ENCODE measurements at places on chromosomes 4 and X.

DNA sequence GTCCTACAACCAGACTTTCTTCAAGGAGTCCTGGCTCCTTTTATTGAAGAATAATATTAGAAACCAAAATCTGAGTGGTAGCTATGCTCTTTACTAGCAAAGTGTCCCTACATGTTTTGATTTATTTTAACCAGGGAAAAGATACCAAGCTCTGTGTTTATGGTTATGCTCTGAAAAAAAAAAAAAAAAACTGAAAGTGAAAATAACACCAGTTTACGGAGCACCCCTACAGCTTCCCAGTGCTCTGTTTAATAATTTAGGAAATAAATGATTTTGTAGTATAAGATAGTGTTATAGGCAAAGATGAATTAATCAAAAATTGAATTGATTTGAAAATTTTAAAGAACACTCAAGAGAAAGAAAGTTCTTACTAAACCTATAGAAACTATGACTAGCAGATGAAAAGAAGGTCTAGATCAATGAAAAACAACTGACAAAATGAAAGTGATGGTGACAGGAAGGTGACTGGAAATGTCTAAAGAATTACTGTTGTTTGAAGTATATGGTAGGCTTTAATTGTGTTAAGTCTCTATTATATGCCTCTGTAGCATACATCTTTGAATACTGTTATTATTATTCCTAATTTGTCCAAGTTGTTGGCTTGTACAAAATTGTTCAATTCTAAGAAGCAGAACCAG, 1698.4 kb upstream of the PCDH10 start:
- DNase-seq, result no peak

DNA sequence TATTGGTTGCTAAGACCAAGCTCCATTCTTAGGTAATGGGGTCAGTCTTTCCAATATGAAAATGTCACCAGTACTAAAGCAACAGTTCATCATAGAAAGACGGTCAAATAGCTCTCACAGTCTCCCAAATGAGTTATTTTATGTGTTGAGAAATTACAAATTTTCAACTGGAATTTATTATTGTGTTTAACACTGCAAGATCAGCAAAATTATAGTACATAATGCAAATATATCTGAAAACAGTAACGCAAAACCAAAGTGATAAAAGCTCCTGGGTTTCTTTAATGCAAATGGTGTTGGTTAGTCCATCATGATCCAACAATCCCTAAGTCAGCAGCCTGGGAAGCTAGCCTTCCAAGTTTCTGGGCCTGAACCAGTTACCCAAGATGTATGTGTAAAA, 61.5 kb upstream of the EGFL6 start:
- no peak for DNase-seq

DNA sequence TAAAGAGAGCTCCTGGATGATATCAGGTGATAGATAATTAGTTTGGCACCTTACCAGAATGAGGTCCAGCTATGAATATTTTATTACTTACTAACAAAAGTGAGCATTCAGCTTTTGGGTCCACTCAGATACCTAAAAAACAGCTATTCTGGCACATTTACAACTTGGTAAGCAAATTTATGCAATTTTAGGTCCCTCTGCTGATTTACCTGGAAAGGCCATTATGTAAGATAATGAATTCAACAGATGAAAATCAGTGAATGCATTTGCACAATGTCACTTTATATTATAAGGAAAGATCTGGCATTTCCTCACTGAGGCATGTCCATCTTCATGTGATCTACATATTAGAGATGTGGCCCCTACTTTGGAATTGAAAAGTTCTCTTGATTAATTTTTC, 517.0 kb downstream of the SPRY1 start:
- no peak for DNase-seq

DNA sequence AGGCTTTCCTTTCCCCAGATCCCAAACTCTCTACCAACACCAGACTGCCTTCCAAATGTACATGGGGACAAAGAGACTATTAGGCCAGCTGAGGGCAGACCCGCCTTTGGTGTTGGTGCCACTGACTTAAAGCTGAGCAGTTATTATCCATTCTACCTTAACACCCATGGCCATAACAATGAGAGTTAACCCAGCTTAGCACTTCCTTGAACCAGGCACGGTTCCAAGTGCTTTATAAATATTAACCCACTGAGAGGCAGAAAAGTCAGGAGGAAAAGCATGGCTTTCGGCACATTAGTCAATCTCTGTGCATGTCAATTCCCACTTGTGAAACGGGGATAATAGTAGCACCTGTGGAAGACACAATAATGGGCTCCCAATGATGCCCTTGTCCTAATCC, 243.1 kb upstream of the ANXA3 start:
- no peak for DNase-seq

- no peak for DNase-seq
Measured at GRCh38 chr4:138645289-138645688, 370.3 kb upstream of the NOCT start.

DNA sequence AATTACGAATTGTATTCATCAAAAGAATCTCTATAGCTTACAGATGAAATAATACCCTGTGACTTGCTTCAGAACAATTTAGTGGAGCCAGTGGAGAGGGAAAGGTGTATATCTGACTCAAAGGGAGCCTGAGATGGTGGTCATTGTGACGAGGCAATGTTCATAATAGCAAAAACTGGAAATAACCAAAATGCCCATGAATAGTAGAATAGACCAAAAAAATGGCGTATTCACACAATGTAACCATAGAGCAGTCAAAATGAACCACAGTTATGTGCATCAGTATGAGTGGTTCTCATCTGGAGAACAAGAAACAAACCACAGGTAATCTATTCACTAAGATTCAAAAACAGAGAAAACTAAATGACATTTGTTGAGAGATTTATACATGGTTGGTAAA, 125.3 kb upstream of the CLNK start:
- DNase-seq, result no peak

GRCh38 chr4:43882470-43882869, 566.1 kb downstream of the KCTD8 start:
- no peak for DNase-seq
